ENCODE measurements at places on chromosomes 13 and 19.
A peak's percentile ranks its signal among the peaks of the same experiment; 100 is the strongest.

- ATAC-seq = no peak
Measured at GRCh38 chr13:81957121-81957520, 1616.2 kb upstream of the SPRY2 start.

- ATAC-seq = no peak
Measured at GRCh38 chr13:56923626-56924140, 217.0 kb upstream of the PRR20A start.

DNA sequence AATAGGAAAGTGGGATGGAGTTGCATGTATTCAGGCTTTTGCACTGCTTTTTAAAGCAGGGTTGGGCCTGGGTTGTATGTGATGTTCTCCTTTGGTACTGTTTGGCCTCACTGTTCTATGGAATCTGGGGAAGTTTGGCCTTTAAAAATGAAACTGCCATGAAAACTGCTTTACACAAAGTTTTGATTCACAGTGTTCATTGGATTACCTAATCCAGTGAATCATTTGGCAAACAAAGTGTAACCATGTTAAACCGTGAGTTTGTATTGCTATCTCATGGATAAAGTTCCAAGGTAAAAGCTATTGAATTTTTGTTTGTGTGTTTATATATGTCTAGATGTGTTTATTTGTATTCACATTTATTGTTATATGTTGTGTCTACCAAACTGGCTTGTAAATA is 1658.6 kb downstream of the OLFM4 start:
- ATAC-seq = no peak

- no peak for ATAC-seq
Measured at GRCh38 chr19:30068528-30069395, 126.7 kb downstream of the URI1 start.

DNA sequence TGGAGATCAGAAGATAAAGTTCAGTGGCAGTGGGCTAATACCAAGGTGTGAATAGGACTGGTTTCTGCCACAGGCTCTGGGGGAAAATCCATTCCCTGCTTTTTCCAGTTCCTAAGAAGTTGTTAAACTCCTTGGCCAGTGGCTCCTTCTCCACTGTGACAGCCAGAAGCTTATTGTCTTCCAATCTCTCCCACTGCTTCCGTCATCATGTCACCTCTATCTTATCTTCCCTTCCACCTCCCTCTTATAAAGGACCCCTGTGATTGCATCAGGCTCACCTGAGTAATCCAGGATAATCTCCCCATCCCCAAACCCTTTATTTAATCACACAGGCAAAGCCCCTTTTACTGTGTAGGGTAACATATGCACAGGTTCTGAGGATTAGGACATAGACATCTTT is 431.2 kb upstream of the SLC10A2 start:
- no peak for ATAC-seq

- ATAC-seq = peak; percentile 3
Measured at GRCh38 chr13:79749566-79749965, 268.6 kb downstream of the NDFIP2 start.

DNA sequence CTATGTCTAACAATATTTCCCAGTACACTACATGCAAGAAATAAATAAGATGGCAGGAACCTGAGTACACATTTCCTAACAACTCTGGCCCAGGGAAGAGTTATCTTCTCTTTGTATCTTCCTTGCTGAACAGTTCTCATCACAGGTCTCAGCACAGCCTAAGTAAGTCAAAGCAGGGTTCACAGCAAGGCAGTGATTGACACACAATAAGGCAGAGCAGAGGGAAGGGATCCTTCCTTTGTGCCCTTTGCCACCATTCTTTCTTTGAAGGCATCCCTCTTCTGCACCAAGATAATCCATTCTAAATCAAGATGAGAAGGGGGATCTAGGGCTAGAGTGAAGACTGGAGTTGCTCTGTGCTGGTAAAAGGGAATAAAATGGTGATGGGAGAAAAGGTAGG is 73.4 kb upstream of the TRPC4 start:
- ATAC-seq = no peak

DNA sequence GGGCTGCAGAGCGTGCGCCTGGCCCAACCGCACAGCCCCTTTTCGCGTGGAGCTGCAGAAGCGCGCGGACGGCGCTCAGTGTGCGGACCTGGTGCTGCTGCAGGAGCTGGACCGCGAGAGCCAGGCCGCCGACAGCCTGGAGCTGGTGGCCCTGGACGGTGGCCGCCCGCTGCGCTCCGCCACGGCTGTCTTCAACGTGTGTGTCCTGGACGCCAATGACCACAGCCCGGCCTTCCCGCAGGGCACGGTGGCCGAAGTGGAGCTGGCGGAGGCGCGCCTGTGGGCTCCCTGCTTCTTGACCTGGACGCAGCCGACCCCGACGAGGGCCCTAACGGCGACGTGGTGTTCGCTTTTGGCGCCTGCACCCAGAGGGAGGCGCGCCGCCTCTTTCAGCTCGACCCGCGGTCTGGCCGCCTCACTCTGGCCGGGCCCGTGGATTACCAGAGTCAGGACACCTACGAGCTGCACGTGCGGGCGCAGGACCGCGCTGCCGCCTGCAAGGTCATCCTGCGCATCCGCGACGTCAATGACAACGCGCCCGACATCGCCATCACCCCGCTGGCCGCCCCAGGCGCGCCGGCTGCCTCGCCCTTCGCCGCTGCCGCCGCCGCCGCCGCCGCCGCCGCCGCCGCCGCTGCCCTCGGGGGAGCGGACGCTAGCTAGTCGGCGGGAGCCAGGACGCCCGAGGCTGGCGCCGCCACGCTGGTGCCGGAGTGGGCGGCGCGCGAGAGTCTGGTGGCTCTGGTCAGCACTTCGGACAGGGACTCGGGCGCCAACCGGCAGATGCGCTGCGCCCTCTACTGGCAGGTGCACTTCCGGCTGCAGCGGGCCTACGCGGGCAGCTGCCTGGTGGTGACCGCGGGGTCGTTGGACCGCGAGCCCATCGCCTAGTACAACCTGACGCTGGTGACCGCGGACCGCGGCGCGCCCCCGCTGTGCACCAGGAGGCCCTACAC is 172.2 kb downstream of the OLFM4 start:
- no peak for ATAC-seq

GRCh38 chr19:51592521-51592920 is 21.4 kb downstream of the ZNF175 start:
- ATAC-seq = no peak

DNA sequence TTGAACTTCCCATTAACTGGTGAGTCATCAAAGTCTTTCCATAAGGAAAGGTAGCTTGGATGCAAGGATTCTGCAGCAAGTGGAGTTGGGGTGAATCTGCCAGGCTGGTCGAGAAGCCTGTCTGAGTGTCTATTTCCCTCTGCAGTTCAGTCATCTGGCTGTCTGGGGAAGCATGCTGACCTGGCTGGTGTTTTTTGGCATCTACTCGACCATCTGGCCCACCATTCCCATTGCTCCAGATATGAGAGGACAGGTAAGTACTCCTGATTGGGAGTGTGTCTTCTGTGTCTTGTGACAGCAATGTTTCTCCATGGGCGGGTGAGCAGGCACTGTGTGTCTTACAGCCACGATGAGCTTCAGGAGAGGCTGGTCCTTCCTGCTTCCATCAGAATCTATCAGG is 189.7 kb downstream of the SHISA2 start:
- ATAC-seq = no peak

- ATAC-seq = no peak
Measured at GRCh38 chr19:3251229-3251628, 26.8 kb downstream of the CELF5 start.

GRCh38 chr13:111183959-111184358 is 68.8 kb downstream of the ARHGEF7 start:
- ATAC-seq = no peak

- no peak for ATAC-seq
Measured at GRCh38 chr19:56725829-56726424, 54.4 kb upstream of the ZNF835 start.

DNA sequence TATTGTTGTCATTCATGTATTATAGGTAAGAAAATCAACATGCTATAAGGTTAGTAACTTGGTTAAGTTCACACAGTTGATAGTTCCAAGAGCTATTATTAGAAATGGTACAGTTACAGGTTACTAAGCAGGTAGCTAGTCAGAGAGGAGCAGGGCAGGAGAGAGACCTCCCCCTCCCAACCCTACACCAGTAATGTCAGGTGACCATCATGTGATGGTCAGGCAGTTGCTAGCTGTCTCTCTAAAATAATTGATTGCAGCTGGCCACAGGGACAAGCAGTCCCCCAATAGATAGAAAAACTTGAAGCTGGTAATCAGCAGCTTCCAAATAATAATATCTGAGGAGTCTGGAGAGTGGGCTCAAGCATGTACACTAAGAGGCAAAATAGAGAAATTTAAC is 14.6 kb downstream of the SLITRK1 start:
- ATAC-seq = no peak

DNA sequence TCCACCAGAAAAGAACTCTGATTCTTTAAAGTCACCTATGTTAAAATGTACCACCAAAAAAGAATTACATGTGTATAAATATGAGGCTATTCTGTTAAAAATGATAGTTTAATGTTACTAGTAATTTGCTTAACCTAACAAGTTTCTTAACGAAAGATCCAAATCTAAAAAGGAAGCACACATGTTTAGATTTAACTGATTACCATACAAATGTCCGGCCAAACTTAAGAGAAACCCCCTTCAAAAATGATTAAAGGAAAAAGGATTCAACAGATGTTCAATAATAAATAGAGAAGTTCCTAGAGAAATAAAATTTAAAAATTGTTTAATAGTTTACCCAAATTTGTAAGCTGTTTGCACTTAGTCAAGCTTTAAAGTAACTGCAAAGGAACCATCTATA is 5.0 kb upstream of the ZNF69 start:
- ATAC-seq = no peak

- ATAC-seq = no peak
Measured at GRCh38 chr19:6556480-6557195, 25.8 kb downstream of the TNFSF9 start.

DNA sequence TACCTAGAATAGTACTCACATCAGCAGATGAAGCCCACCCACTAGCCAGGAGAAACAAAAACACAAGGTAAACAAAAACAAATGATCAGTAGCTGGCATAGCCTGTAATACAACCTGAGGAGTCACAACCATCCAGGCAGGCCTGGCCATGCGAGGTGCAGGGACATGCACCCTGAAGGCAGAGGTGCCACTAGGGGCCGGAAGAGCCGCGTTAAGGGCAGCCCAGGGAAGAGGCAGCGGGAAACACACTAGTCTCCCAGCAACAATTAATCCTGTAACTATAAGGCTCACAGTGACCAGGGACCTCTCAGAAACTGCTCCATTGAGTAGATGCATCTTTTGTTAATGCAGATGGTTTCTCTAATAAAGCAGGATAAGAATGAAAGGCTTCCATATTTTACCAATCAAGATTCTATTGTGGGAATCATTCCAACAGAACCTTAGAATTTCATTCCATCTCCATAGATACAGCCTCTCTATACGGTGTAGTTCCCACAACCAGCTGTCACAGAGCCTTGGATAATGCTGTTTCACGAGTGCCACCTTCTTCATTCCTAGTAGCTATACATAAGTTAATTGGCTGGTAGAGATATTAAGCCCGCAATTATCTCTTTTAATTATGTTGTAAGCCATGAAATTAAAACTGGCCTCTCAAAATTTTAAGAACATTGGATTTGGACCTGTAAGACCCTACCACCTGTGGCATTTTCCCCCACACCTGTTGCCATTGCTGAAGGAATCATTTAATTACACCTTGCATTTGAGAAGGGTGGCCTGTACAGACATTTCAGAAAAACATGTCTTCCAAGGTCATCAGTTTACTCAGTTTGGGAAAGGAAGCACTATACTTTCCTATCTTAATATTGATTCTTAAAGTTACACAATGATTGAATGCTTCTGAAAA is 28.7 kb downstream of the ANKRD10 start:
- ATAC-seq = peak; percentile 43

DNA sequence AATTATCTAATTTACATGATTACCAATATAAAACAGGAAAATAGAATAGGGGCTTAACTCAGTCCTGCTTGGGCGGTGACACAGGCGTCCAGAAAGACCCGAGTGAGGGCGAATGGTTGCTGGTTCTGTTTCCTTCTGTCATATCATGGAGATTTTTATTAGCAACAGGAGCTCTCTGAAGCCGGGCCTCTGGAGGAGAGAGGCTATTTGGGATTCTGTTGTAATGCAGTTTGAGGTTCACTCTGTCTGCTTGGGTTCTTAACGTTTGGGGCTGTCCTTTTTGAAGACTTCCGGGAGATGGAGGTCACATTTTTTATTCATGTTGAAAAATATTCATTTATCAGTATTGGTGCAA is 115.7 kb upstream of the ZNF536 start:
- no peak for ATAC-seq

DNA sequence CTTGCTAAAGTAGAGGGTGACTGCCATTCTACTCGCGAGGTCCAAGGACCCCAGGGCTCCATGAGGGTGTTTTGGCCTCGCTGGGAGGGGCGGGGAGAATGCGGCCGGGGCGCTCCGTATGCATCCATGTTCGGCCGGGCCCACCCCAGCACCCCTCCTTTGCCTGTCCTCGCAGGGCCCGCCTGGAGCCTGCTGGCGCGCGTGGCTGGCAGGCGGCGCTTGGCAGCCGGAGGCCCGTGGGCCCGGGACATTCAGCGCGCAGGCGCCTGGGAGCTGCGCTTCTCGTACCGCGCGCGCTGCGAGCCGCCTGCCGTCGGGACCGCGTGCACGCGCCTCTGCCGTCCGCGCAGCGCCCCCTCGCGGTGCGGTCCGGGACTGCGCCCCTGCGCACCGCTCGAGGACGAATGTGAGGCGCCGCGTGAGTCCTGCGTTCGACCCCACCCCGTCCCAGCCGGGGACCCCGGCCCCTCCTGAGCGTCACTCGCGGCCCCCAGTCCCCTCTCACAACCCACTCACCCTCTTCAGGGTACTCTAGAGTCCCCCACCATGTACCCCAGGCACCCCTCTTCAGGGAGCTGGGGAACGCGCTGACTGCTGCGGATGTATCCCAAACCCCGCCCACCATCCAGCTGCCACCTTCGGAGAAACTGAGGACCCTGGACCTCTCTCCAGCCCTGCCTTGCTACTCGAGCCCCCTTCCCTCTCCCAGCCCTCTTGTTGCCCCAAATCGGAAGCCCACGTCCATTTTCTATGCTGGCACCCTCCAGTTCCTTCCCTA is 4.1 kb downstream of the DLL3 start:
- peak; percentile 13 for ATAC-seq

GRCh38 chr19:7385062-7385461 is 36.3 kb downstream of the ARHGEF18 start:
- ATAC-seq = no peak

GRCh38 chr19:43560687-43561086 is 14.6 kb downstream of the XRCC1 start:
- peak; percentile 30 for ATAC-seq

GRCh38 chr13:103036268-103036667 is 29.9 kb downstream of the SLC10A2 start:
- ATAC-seq = no peak
